ENCODE measurements at places on chromosomes 1 and 21.

GRCh38 chr1:206449565-206449964 lies 20.7 kb upstream of the IKBKE start:
- DNase-seq: no peak

DNA sequence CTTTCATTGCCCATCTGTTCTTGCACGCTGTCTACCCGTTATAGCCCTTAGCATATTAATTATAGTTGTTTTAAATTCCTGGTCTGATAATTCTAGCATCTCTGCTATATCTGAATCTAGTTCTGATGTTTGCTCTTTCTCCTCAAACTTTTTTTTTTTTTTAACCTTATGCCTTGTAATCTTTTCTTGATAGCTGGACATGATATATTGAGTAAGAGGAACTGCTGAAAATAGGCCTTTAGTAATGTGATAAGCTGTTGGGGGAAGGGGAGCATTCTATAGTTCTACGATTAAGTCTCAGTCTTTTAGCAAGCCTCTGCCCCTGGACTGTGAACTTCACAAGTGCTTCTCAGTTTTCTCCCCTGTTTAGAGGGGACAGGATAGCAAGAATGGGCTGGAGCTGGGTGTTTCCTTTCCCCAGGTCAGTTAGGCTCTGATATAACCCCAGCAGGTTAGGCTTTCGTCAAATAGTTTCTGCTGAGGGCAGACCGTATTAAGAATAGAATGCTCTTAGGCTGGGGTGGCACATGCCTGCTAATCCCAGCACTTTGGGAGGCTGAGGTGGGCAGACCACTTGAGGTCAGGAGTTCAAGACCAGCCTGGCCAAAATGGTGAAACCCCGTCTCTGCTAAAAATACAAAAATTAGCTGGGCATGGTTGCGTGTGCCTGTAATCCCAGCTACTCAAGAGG lies 62.2 kb downstream of the ZFYVE9 start:
- no peak for DNase-seq

DNA sequence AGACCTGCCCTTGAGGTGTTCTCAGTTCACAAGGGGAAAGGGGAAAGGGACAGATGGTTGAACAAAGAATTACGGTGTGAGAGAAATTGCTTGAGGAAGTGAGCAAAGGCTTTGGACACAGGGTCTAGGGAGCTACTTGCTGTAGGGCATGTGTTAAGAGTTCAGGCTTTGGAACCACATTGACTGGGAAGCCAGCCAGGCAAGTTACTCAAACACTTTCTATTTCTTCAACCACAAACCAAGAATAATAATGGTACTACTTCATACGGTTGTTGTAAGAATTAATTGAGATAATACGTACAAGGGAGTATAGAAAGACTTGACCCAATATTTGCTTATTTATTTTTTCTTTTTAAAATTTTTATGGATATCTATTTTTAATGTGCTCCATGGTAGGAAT lies 26.6 kb downstream of the AK4 start:
- DNase-seq: no peak

- DNase-seq: no peak
These were observed 52.4 kb downstream of the SUCO start for GRCh38 chr1:172585348-172585747.

DNA sequence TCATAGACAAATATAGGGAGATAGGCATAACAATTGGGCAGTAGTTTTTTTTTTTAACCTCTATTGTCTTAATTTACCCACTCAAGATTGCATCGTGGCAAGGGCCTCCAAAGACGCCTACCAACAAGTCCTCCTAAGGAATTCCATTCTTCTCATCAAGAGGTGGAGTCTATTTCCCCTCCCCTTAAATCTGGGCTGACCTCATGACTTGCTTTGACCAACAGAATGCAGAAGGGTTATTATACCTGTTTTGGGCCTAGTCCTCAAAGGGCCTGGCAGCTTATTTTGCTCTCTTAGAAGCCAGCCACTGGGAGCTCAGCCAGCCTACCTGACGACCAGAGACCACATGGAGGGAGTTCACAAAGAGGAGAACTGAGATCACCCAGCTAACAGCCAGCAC lies 92.3 kb downstream of the COQ8A start:
- DNase-seq: no peak

DNA sequence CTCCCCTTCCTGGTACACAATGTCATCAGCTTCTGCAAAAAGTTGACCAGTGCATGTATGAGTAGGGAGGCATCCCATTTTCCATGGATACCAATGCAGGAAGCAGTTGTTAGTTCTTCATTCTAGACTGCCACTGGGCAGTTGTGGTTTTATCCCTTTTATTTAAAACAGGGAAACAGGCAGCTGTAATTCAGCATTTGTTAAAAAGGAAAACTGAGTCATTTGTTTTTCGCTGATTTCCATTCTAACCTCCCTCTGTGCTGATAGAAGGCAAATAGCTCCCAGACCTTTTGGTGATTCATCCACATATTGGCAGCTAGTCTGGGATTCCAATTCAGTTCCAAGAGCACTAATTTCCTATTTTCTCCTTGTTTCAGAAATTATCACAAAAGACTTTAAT lies 21.1 kb upstream of the ABCA4 start:
- no peak for DNase-seq

DNA sequence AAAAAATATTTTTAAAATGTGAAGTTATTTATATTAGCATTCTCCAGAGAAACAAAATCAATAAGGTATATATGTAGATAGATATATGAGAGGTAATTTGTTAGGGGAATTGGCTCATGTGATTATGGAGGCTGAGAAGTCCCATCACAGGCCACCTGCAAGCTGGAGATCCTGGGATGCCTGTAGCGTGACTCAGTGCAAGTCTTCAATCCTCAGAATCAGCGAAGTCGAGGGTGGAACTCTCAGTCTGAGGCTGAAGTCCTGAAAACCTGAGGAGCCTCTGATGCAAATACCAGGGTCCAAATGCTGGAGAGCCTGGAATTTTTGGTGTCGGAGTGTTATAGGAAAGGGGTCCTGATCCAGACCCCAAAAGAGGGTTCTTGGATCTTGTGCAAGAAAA lies 658.5 kb downstream of the USP25 start:
- no peak for DNase-seq

- DNase-seq: no peak
These were observed 602.8 kb downstream of the BRINP3 start for GRCh38 chr1:189874715-189875435.

- no peak for DNase-seq
These were observed 68.3 kb upstream of the NR5A2 start for GRCh38 chr1:199959033-199959774.

GRCh38 chr1:17653276-17653675 lies 101.9 kb upstream of the ACTL8 start:
- no peak for DNase-seq

- no peak for DNase-seq
These were observed 3.5 kb downstream of the SIPA1L2 start for GRCh38 chr1:232626452-232626851.
